Neural progenitor cell (in vitro differentiated cells): ENCODE measurements at places on chromosomes 3 and 15.

DNA sequence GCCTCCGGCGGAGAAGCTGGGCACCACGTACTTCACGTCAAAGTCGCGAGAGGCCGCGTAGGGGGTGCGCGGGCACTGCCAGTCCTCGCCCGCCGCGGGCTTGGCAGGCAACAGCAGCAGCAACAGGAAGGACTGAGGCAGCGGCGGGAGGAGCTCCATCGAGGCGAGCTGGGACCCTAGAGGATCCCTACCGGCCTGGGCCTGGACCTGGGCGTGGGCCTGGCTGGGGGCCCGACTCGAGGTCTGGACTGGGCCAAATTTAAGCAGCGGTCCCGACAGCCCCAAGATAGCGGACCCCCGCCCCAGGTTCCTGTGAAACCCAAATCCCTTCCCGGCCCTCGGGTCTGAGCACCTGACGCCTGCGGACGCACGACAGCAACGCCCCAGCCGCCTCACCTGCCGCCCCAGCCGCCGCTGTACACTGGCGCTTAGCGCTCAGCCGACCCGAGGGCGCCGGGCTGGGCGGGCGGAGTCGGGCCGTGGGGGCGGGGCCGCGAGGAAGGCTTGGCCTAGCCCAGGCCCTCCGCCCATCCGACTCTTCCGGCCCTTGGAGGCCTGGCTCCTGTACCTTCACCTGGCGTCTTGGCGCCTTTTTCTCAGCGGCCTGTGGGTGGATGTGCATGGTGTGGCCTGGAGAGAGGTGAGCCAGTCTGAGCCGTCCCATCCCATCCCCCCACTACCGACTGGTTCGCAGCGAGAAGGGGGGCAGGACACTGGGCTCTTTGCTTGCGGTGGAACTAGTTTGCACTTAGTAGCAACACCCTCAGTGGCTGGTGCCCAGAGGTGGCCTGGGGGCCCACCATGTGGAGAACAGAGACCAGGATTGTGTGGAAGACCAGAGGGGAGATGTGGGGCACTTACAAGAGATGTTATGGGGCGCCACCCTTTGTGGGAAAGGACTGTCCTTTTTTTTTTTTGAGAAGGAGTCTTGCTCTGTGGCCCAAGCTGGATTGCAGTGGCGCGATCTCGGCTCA lies at the start of gene MST1R:
TSS of gene MST1R (minus strand) at position 423 of the 974 bp plus-strand sequence. CDS start at position 159, 264 bp downstream.
- DNase-seq = peak; percentile 89

- no peak for DNase-seq
These were observed 342.2 kb downstream of the NLGN1 start for GRCh38 chr3:173739726-173740125.

GRCh38 chr15:35465783-35466182 lies 80.2 kb downstream of the DPH6 start:
- no peak for DNase-seq

DNA sequence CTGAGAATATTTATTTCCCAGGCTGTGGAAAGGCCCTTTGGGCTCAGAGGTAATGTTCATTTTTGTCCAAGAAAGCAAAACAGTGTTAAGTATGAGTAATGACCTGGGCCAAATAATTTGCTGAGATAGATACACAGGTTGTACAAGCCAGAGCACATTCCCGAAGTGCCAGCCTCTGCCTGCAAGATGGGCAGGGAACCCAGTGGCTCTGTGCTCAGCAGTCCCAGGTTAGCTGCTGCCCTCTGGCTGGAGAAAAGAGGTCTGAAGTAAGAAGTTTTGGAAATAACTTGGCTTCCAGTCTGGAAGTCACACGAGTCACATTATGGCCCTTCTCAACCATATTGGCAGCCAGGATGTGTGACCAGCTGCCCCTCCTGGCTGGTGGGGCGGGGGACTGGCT lies 20.2 kb downstream of the MYZAP start:
- peak; percentile 19 for DNase-seq

DNA sequence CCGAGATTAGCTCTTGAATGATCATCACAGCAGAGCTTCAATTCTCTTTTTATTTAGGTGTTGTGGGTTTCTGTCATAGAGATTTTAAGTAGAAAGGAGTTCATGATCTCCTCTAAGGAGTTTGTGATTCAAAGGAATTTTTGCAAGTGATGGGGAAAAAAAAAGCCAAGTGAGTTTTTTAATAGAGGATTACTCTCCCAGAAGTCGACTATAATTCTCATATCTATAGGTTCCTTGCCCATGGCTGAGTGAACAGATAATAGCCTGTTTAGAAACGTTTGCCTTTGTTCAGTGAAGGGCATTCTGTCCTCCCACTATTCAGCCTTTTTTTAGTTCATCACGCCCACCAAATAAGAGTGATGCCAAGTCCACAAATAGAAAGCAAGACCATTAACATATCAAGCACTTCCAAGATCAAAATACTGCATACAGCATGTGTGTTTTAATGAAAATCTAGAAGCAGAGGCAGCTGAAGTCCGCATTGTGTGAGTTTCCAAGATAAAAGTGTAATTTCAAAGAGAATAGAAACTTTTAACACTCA lies 398.4 kb upstream of the CNTN3 start:
- no peak for DNase-seq

- DNase-seq = no peak
These were observed 45.9 kb downstream of the IQCH start for GRCh38 chr15:67300266-67301025.

DNA sequence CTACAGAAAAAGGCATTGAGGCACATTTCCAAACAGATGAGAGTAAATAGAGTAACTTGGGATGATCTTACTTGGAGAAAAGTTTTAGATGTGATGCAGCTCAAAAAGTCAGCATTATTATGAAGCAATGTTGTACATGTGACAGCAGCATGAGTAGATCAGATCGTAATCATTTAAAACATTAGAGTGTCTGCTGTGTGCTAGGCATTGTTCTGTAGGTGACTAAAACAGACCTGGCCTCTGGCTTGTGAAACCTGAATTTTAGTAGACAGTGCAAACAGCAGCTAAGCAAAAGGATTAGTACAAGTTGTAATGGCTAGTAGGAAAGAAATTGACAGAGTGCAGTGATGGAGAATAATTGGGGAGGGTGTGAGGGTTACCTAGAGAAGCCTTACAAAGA lies 15.1 kb downstream of the UBE2E1 start:
- peak; percentile 17 for DNase-seq

GRCh38 chr3:188241883-188242282 lies 87.9 kb downstream of the LPP start:
- no peak for DNase-seq

DNA sequence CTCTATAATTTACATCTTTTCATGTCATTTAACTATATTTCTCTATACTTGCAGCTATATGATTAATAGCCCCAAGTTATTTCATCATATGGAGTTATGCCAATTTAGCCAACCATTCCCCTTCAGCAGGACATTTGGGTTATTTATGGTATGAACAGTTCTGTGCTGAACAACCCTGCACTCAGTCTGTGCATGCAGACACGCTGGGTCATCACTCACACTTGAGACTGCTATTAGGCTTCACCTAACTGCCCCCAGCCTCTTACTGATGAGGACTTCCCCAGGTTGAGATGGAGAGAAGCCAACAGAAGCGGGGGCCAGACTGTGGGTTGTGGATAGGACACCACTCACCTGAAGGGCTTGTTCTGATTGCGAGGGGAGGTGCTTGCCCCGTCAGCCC lies 7.3 kb downstream of the TADA3 start:
- no peak for DNase-seq

DNA sequence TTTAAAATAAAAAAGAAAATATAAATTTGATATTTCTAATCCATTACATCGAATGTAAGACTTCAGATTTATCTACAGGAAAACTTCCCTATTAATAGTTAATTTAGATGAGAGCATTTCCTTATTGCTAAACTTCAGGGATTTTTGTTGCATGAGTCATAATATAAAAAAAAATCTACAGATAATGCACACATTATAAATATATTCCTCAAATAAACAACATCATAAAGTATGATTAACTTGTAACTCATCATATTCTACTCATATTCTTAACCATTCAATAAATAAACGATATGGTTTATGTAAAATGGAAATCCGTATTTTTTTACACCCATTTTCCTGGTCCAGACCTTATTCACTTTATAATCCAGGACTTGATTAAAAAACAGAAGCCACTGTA lies 477.0 kb downstream of the EPHA3 start:
- DNase-seq = no peak

- peak; percentile 94 for DNase-seq
These were observed 164.0 kb downstream of the MINAR1 start for GRCh38 chr15:79595995-79596622.

- no peak for DNase-seq
These were observed 153.0 kb downstream of the UBE2E2 start for GRCh38 chr3:23356169-23356568.

- DNase-seq = no peak
These were observed 70.0 kb downstream of the MEF2A start for GRCh38 chr15:99635794-99636193.

GRCh38 chr3:22175947-22176346 lies 424.9 kb upstream of the ZNF385D start:
- no peak for DNase-seq

DNA sequence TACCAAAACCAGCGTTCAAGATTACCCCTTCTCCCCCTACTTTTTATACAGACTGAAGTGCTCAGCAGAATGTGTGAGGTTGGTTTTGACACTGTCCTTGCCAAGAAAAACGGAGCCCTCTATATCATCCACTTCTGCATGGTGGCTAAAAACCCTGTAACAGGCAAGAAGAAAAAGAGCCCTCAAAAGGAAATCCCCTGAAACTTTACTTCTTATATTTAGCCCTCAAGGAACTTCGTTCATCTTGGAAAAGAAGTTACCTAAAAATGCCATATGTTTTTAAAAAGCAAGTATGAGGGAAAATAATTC lies 473.6 kb downstream of the FOXP1 start:
- DNase-seq = no peak

DNA sequence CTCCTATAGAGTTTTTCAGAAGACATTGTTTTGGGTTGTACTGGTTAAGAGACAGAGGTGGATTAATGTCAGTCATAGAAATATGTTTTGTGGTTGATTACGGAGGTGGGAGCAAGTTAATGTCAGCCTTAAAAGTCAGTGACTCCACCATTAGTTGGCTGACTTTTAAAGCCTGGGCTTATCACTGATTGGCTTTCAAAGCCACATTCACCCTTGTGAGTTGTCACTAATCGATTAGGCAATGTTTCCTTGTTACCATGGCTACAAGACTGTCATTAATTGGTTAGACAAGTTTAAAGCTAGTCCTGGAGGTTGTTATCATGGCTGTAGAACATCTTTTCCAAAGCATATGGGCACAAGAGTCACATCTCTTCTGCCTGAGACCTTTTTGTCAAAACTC lies 73.0 kb downstream of the NEO1 start:
- DNase-seq = no peak

GRCh38 chr3:147427746-147428145 lies 18.6 kb downstream of the ZIC1 start:
- DNase-seq = no peak

DNA sequence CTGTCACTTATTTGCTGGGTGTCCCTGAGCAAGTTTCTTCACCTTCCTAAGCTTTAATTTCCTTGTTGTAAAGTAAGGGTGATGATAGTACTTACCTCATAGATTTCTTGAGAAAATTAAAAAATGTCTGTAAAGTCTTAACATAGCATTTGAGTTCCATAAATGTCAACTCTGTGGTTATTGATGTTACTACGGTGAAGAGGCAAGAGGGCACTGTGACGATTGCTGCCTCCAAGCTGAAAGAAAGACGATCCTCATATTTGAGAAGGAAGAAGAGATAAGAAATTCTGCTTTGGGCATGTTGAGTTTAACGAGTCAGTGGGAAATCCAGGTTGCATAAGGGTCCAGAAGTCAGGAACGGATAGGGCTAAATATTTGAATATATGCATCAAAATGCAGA lies 240.8 kb upstream of the ZPLD1 start:
- no peak for DNase-seq

GRCh38 chr15:75023872-75024636 lies 664 bp downstream of the PPCDC start:
- peak; percentile 15 for DNase-seq

DNA sequence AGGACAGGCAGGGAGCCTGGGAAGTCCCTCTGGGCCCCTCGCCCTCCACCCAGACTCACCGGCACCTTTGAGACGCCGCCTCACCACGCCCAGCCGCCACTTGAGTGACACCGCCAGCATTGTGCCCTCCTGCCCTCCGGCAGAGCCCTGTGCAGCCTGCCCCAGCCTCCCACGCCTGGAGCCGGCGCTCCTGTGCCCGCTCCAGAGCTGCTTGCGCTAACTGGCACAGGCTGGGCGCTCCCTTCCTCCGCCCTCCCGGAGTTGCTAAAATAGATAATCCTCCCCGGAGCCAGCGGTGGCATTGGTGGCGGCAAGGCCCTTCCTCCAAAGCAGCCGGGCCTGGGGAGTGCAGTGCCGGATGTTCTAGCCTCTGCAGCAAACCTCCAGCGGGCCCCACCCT lies 15.7 kb upstream of the GRIP2 start:
- DNase-seq = no peak

GRCh38 chr15:74367296-74367854 lies at the start of gene CYP11A1:
Gene CYP11A1, minus strand, starts transcription at chr15:74367646. Its CDS starts 61 bp downstream, at chr15:74367585.
- DNase-seq = no peak

DNA sequence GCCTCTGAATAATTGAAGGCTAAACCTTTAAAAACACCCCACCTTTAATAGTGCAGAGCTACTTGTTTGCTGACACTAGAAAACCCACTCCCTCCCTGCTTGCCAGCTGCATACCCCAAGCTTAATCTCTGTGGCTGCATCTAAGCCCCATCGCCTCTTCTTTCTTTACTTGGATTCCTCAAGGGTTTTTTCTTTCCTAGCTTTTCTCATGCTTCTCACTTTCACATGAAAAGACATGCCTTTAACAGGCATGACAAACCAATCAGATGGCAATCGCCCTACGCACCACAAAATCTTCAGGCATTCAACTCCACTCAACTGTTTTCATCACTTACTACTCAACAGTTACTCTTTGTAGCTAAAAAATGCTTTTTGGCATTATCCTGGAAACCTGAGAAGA lies 77.5 kb downstream of the PLD1 start:
- DNase-seq = peak; percentile 64

DNA sequence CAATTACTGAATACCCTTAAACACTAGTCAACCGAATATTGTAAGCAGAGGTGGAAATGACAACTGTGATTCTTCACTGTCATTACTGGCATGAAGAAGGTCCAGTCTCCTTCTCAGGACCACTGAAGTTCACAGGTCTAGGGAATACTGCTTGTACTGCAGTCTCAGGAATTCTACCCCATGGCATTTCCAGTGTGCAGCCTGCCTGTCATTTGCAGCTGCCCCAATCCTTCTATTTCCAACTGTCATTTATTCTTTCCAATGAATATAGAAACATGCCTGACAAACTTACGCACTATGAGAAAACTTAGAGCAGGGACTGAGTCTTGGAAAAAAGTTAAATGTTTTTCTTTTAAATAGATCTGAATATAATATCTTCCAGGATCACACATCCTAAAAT lies 308.0 kb upstream of the THBS1 start:
- no peak for DNase-seq
